ENCODE measurements at places on chromosomes 2 and 18.
A peak's percentile ranks its signal among the peaks of the same experiment; 100 is the strongest.

DNA sequence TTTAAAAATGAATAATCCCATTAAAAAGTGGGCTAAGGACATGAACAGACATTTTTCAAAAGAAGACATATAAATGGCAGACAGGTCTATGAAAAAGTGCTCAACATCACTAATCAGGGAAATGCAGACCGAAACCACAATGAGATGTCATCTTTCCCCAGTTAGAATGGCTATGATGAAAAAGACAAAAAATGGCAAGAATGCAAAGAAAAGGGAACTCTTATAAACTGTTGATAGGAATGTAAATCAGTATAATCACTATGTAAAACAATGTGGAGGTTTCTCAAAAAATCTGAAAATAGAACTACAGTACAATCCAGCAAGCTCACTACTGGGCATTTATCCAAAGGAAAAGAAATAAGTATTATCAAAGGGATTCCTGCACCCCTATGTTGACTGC lies 169.2 kb downstream of the METTL4 start:
- peak; percentile 96 for DNase-seq

DNA sequence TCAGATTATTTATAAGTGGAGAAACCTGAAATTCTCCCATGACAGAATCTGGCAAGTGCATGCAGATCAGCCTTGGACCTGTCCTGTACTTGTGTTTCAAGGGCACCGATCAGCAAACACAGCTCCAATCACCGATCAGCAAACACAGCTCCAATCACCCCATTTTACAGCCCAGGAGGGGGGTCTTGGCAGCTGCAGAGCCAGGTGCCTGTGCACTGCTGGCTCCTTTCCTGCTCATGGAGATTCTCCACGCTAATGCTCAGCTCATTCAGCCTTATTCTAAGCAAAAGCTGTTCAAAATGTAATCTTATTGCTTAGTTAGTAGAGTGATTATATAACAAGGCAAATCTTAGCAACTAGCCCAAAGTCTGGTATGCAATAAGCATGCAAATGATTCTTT lies 623.1 kb upstream of the HS6ST1 start:
- DNase-seq = no peak

DNA sequence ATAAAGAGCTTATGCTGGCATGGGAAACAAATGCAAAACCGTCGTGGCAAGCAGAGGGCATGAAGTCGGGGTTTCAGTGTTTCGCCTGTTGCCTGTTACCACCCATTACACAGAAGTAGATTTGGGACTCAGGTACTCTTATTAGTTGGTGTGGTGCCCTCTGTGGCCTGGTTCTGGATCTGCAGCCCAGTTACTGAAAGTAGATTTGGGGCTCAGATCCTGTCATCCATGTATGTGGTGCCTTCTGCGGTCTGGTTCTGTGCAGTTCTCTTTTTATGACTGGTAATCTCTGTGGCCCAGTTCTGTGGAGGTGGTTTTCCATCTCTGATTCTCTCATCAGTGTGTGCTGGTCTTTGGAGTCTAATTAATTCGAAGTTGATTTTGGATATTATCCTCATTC lies 45.2 kb downstream of the ADNP2 start:
- DNase-seq = no peak

DNA sequence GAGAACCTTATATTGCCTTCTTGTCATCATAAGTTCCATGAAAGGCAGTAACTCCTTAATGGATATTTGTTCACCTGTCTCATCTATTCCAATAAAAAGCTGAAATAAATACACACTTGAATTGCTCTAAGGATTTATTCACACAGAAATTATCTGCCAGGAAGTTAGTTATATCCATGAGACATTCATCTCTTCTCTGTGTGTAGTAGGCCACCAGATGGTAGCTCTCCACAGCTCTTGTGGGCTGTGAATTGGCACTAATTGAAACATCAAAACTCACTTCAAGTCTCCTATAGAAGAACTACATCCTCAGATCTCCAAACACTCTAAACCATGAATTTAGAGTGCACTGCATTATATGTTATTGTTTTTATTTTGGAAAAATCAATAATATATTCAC lies 189.6 kb downstream of the DSC3 start:
- DNase-seq = no peak

- peak; percentile 56 for DNase-seq
Observed at GRCh38 chr2:10668402-10669012, 21.3 kb downstream of the NOL10 start.

DNA sequence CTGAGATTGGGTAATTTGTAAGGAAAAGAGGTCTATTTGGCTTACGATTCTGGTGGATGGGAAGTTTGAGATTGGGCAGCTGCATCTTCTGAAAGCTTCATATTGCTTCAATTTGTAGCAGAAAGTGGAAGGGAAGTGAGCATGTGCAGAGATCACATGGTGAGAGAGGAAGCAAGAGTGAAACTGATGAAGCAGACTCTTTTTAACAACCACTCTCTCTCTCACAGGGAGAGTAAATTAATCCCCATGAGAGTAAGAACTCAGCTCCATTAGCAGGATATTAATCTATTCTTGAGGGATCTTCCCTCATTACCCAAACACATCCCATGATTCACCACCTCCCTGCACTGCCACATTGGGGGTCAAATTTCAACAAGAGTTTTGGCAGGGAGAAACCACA lies 298.5 kb upstream of the CELF4 start:
- no peak for DNase-seq

- peak; percentile 96 for DNase-seq
Observed at GRCh38 chr18:35240664-35241447, at the start of gene ZNF397. Gene ZNF397 (plus strand): TSS chr18:35241034. CDS start chr18:35242471, 1,437 bp downstream.

DNA sequence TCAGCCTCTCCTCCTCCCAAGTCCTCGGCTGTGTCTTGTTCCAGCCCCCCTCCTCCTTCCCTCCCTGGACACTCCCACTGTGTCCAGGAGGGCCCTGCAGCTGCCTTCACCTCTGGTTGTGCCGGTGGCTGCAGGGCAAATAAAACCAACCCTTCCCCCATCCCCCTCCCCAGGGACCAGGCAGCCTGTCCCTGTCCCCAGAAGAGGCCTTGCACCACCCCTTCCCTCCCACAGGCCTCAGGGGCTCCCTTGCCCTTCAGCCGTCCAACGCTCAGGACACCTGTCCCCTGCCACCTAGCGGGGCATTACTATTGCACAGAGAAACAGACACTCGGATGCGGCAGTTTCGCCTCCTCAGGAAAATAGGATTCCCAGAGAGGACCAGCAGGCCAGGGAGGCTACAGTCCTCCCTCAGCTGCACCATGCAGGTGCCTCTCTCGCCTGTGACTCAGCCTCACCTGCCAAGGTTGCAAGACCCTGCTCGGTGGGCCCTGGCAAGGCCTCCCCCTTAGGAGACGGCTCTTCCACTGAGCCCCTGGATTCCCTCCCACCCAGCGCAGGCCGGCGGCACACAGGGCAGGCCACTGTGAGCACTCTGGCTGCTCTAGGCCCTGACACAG lies 5.5 kb upstream of the GPC1 start:
- no peak for DNase-seq

DNA sequence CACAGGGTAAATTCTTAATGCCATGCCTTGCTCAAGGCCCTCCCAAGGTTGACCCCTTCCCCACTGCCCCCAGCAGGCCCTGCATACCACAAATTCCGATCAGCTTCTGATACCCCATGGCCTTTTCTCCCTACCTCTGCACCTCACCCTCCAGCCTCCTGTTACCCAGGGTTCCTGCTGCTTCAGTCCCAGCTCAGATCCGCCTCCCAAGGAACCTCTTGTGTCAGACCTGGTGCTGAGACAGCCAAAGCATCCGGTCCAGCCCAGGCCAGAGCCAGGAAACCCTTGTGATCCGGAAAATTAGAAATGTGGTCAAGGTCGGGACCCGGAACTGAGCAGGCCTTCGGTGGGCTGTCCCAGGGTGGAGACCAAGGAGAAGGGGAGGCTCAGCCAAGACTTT lies 231.3 kb downstream of the BCL2 start:
- no peak for DNase-seq

DNA sequence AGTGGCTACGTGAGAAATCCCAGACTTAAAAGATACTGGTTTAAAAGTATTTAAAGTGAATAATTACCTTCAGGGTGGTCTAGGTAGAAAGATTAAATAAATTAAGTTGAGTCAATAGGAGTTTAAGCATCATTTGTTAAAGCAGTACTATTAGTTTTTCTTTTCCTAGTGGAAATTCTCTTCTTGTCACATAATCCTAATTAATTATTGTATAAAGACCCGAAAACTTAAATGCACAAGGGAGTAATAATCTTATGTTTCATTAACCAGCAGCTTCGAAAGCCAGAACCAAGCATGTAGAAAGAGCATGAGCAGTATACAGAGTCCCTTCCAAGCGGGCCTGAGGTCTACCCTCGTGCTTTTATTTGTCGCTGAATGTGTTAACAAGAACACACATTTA lies 90.2 kb upstream of the SKOR2 start:
- DNase-seq = no peak

GRCh38 chr2:121943285-121943684 lies 187.8 kb downstream of the TSN start:
- DNase-seq = no peak

DNA sequence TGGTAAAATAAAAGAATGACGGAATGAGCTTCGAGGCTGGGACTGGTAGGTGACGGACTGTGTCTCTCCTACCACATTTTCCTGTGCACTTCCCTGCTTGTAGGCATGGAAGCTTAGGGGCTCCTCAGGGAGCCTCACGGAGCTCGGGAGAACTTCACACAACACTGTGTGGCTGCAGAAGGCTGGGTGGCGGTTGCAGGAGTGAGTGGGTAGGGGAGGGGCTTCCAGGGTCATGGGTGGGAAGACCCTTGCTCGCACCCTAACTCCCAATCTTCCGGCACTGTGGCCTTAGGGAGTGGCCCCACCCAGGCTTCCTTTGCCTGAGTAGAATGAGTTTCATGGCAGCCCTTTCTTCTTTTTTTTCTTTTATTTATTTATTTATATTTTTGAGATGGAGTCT lies 128.6 kb downstream of the INHBB start:
- DNase-seq = no peak

- no peak for DNase-seq
Observed at GRCh38 chr2:237588044-237588696, 2.4 kb downstream of the RAB17 start.

DNA sequence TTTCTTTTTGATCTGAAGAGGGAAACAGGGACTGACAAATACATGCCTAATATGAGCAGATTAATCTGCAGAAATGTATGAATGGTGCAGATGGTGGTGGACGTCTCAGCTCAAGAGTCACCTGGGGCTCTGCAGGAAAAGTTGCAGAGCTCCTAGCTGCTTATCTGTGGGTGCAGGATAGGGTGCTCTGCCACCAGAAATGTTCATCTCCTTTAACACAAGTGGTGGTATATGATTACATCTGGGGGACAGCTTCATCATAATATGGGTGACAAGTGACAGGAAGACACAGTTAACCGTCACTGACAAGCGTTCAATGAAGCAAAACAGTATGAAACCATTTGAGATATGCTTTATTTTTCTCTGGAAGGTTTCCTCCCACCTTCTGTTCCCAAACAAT lies 121.2 kb upstream of the LINC00305 start:
- DNase-seq = no peak

DNA sequence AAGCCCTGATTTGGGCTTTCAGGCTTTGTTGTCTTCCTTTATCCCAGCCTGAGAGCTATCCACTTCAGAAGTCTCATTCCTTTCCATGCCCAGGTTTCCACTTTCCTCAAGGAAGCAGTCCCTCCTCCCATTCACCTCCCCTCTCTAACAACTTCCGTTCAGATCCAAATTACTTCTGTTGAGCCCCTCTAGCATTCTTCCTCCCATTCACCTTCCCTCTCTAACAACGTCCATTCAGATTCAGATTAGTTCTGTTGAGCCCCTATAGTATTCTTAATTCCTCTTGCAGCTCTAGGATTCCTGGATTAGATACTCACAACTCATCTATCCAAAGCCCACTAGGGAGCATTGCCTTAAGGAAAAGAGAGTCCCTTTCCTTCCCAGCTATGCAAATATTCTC lies 216.8 kb downstream of the RAD51AP2 start:
- no peak for DNase-seq

DNA sequence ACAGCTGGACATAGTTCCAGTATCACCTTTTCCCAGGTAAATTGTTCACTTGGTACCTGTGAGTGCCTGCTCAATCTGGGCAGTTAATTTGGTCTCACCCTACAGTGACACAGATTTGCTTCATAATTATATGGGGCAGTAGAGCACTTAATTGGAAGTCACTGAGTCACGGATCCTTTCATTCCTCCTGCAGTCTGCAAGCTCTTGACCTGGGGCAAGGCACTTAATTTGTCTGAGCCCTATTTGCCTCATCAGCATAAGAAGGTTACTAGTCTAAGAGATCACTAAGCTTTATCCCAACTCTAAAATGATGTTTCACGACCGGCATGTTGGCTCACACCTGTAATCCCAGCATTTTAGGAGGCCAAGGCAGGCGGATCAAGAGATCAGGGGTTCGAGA lies 8.9 kb downstream of the FBXO36 start:
- DNase-seq = no peak

- no peak for DNase-seq
Observed at GRCh38 chr2:74078466-74078865, 69.2 kb downstream of the BOLA3 start.

GRCh38 chr2:111135910-111136297 lies 15.2 kb downstream of the BCL2L11 start:
- DNase-seq = peak; percentile 22

- no peak for DNase-seq
Observed at GRCh38 chr2:207469451-207469850, 60.3 kb upstream of the CREB1 start.

- DNase-seq = no peak
Observed at GRCh38 chr2:236360496-236360895, 96.3 kb upstream of the ASB18 start.

DNA sequence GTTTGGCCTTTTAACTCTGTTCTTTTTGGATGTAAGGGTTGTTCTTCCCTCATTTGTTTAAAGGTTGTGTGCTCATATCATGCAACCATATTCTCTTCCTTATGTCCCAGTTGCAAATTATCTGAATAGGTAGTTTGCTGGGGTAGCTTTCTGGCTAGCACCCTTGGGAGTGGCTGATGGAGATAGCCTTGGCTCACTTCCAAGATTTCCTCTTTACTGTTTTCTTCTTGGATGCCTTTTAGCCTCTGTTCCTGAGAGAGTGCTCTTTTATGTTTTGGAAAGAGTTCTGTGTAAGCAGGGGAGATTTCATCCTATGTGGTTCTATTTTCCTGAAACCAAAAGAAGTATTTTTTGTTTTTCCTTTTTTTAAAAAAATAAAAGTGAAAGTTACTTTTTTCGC lies 25.4 kb downstream of the USP14 start:
- peak; percentile 19 for DNase-seq

GRCh38 chr2:80546766-80547165 lies 242.2 kb upstream of the LRRTM1 start:
- DNase-seq = no peak

DNA sequence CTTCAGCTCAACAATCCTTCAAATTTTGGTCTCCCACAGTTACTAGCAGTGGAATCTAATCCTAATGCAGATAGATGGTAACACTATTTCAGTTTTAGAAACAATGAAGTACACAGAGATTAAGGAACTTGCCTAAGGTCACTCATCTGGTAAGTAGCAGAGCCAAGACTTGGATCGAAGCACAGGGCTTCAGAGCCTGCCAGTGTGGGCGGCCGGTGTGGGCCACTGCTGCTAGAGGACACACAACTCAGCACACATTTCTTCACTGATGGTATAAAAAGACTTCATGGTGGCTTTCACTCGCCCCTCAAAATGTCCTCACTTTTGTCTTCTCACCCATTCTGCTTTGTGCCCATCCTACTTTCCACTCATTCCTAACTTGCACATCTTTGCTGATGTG lies 11.1 kb downstream of the C2orf74 start:
- no peak for DNase-seq
